GM13976 (cell line): ENCODE measurements at places on chromosomes 12 and 14.

GRCh38 chr14:104597576-104597975, 7.0 kb downstream of the TMEM179 start:
- DNase-seq = no peak

- no peak for DNase-seq
Measured at GRCh38 chr12:100216337-100216736, 15.7 kb downstream of the ACTR6 start.

GRCh38 chr12:44367916-44368315, 508.2 kb downstream of the NELL2 start:
- DNase-seq = no peak

- DNase-seq = peak; percentile 22
Measured at GRCh38 chr14:104844306-104845032, 20.6 kb upstream of the CEP170B start.

GRCh38 chr12:64568298-64568697, 42.0 kb upstream of the RASSF3 start:
- no peak for DNase-seq

- no peak for DNase-seq
Measured at GRCh38 chr12:76340680-76341435, 7.4 kb downstream of the BBS10 start.

DNA sequence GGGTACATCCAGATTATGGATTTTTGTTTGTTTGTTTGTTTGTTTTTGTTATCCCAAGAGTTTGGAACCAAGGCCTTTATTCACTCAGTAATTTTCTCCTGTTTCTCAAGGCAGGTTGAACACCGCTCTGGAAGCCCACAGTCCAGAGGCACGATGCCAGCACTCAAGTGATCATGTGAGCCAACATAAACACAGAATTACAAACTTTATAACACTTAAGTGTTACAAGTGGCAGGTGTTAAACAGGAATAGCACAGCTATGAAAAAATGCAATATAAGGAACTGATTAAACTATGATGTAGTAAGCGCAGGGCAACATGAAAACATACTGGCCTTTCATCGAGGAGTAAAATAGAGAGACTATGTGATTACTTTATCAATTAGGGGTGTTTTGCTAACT, 1885.8 kb upstream of the SEL1L start:
- no peak for DNase-seq

DNA sequence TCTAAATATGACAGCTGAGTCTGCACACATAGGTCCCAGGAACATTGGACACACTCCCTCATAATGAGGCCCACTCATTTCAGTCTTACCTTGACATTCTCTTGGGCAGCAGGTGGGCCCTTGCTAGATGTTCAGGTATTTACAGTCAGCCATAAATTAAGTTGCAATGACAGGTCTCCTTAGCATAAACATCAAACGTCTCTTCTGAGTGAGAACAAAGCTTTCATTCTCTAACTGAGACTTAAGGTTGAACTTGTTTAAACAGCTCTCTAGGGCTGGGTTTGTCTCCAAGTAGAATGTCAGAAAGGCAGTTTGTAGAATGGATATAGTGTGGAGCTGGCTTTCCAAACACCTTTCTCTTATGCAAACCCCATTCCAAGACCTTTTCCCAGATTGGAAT, 10.3 kb downstream of the ACVR1B start:
- DNase-seq = no peak

- no peak for DNase-seq
Measured at GRCh38 chr14:75566321-75566720, 12.1 kb upstream of the FLVCR2 start.

- no peak for DNase-seq
Measured at GRCh38 chr12:13770576-13770975, 210.8 kb downstream of the GRIN2B start.

- no peak for DNase-seq
Measured at GRCh38 chr12:116142936-116143898, 134.3 kb downstream of the MED13L start.

DNA sequence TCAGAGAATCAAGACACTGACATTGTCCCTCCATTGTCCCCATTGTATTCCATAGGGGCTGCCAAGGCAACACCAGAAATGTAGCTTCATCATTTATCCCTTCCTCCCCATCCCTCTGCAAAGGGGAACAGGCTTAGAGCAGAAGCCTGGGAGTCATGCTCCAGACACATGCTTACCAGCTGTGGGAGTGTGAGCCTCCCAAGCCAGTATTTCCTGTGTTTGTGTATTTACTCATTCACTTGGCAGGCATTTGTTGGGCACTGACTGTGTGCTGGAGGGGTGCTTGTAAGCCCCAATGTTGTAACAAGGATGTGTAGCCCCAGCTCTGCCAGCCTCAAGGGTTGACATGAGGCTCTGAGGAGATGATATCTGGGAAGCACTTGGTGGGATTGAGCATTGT, 46.0 kb upstream of the TCL1A start:
- DNase-seq = no peak

DNA sequence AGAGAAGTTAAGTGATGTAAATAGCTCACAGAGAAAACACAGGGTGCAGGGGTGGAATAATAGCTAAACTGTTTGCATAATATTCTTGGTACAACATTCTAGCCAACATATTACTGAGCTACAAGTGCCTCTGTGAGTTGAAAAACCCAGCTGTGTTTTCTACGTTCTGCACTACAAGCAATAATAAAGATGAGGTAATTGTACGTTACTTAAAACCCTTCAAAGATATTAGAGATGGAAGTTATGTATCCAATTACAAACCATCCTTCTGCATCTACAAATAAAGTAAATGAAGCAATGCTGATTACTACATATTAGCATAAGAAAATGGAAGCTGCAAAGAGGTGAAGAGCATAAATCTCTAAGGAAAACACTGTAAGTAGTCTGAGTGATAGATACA, 271.4 kb downstream of the SSPN start:
- no peak for DNase-seq

DNA sequence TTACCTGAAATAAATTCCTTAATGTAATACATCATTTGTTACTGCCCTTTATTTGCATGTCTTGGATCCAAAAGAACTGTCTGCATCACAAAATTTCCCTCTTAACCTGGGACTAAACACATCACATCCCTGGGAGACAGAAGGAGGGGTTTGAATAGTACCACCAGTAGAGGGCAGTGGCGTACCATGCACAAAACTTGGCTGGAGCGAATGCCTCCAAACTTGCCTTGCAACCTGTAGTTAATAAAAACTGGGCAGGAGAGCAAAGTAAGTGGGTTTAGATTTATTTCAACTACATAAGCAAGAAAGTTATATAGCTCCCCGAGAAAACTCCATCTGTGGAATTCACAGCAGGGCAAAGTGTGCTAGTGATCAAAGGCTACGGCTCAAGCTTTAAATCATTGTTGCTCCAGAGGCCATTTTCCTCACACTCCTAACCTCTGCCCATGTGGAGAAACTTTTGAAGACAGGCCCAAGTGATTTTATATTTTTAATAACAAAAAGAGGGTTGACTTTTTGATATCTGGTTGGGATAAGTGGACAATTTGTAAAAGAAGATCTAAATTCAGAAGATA, 1176.7 kb upstream of the SEL1L start:
- peak; percentile 28 for DNase-seq

DNA sequence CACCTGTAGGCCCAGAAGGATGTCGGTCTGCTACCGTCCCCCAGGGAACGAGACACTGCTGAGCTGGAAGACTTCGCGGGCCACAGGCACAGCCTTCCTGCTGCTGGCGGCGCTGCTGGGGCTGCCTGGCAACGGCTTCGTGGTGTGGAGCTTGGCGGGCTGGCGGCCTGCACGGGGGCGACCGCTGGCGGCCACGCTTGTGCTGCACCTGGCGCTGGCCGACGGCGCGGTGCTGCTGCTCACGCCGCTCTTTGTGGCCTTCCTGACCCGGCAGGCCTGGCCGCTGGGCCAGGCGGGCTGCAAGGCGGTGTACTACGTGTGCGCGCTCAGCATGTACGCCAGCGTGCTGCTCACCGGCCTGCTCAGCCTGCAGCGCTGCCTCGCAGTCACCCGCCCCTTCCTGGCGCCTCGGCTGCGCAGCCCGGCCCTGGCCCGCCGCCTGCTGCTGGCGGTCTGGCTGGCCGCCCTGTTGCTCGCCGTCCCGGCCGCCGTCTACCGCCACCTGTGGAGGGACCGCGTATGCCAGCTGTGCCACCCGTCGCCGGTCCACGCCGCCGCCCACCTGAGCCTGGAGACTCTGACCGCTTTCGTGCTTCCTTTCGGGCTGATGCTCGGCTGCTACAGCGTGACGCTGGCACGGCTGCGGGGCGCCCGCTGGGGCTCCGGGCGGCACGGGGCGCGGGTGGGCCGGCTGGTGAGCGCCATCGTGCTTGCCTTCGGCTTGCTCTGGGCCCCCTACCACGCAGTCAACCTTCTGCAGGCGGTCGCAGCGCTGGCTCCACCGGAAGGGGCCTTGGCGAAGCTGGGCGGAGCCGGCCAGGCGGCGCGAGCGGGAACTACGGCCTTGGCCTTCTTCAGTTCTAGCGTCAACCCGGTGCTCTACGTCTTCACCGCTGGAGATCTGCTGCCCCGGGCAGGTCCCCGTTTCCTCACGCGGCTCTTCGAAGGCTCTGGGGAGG, at the start of gene LTB4R:
LTB4R (plus strand) TSS at position 857 of the 959 bp plus-strand sequence. CDS start 4,150 bp downstream, outside the sequence.
- DNase-seq = peak; percentile 76

DNA sequence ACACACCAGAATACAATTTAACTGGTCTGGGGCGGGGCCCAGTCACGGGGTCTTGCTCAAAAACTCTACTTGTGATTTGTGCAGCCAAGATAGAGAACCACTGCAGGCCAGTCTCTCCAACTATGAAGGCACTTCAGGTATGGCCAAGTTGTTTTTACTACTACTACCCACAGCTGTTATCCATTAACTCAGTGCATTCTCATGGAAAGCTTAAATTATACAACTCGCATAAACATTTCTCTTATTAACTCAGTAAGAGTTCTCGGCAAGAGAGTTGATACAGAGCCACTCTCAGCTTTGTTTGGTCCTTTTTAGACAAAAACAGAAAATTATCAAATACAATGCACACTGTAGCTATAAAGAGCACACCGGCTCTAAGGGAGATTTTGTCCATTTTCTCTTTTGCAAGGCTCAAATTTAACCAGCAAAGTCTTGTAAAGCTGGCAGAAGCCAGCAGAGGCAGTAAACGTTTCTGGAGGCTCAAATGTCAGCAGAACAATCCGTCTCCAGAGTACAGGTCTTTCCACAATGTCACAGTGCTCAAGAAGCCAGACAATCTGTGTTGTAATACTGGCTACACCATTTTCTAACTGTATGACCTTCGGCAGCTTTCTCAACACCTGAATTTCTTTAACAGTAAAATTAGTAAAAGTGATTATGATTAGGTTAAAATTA, 85.9 kb downstream of the PTGER2 start:
- DNase-seq = no peak

GRCh38 chr14:34099635-34100034, 148.8 kb upstream of the EGLN3 start:
- no peak for DNase-seq

- no peak for DNase-seq
Measured at GRCh38 chr12:1929985-1930802, 11.7 kb upstream of the CACNA2D4 start.

DNA sequence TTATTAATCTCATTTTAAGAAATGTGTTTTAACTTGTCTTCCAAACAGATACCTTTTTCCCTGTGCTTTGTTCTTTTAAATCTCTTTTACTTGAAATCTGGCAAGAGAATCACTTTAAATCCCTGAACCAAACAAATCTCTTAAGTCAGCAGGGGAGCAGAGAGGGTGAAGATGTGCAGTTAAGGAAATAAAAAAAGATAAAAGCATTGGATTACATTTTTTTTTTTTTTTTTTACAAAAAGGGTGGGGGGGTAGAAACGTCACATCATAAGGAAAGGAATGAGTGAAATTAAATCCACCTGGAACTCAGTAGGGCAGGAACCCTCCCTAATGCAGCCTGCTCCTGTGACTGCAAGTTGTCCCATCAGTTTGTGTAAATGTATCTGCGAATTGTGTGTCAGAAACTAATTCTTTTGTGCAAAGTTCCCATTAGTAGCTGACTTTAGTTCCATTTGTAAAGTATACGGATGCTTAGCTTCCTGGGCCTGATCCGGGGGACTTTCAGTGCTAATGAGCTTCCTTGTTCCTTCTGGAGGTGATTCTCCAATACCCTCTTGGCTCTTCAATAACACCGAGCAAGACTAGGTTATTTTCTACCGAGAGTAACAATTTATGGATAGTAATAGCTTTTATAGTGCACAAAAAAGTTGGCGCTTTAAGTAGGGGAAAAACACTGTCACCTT, 1.5 kb downstream of the TTC6 start:
- no peak for DNase-seq

DNA sequence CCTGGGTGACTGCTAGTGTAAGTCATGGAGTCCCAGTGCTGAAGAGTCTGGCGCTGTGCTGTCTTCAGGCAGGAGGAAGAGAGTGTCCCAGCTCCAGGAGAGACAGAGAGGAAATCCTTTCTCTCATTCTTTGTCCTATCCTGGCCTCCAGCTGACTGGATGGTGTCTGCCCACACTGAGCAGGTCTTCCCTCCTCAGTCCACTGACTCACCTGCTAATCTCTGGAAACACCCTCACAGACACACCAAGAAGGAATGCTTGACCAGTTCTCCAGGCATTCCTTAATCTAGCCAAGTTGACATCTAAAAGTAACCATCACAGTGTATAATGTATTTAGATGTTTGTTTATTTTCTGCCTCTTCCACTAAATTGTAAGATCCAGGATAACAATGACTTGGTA, 53.9 kb downstream of the EMP1 start:
- DNase-seq = no peak

GRCh38 chr12:110829308-110829707, 17.5 kb upstream of the CCDC63 start:
- DNase-seq = no peak

GRCh38 chr12:6425590-6426531, 18.9 kb upstream of the CD27 start:
- DNase-seq = no peak

DNA sequence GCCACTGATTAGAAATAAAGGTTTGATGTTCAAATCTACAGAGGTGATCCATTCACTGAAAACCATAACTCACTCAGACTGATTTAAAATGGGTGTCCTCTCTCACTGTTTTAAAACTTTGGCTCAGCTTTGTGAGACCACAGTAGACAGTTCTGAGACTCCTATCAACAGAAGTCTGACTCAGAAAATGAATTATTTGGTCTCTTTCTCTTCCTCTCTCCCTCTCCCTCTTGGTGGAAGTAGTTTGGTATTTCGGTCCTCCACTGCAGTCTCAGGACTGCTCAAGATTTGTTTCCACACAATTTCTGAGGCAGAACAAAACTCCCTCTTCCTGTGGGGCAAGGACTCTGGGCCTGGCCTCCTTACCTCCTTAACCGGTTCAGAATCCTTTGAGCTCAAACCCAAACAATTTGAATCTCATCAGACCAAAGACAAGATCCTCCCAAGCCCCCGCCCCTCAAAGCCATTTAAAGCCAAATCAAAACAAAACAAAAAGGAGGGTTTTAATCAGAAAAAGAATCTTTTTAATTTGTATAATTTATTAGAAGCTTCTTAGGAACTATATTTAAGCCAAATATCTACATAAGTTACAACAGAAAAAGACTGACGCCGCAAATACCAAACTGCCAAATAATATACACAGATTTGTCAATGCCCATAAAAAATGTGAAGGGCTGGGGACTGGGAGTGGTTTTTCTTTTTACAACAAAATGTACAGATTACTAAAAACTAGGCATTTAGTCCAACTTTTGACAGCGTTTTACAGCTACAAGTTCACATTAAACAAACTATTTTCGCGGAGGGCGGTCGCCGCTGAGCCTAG, 3.9 kb downstream of the NKX2-1 start:
- peak; percentile 31 for DNase-seq
